ENCODE measurements at places on chromosomes 5 and 9.

- no peak for DNase-seq
Measured at GRCh38 chr5:131379723-131380122, 115.9 kb downstream of the CDC42SE2 start.

GRCh38 chr9:107612136-107612535, 122.6 kb upstream of the KLF4 start:
- DNase-seq = no peak

- no peak for DNase-seq
Measured at GRCh38 chr5:403995-404394, 39.0 kb upstream of the EXOC3 start.

DNA sequence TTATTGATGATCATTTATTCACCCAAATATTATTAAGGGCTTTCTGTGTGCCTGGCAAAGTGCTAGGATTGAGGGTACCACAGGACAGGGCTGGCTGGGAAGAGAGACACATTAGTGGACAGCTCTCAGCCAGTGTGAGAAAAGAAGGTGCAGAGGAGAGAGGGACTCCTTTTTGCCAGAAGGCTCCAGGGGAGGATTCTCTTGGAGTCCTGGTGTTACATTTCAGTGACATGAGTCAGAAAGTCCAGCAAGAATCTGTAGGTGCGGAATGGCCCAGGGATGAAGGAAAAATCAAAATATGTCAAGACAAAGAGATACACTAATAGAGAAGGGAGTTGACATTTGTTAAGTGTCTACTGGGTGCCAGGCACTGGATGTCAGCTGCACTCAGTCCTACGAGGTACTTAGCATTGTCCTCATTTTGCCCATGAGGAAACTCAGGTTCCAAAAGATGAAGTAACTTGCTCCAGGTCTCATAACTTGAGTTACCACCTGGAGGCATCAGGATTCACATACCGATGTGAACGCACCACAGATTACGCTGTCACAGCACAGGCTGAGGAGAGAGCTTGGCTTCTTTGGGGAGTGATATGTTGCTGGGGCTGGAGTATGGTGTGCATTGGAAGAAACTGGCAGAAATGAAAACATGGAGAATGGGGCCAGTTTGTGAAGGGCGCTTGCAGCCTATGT, 60.5 kb downstream of the RASGRF2 start:
- no peak for DNase-seq

DNA sequence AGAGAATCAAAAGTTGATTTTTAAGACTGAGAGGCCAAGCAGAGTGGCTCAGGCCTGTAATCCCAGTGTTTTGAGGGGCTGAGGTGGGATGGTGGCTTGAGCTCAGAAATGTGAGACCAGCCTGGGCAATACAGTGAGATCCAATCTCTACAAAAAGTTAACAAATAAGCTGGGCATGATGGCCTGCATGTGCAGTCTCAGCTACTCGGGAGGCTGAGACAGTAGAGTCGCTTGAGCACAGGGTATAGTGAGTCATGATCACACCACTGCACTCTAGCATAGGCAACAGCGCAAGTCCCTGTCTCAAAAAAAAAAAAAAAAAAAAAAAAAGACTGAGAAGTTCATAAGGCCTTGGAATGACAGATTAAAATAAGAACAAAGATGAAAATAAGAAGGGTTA, 177.2 kb downstream of the TMEM232 start:
- DNase-seq = no peak

DNA sequence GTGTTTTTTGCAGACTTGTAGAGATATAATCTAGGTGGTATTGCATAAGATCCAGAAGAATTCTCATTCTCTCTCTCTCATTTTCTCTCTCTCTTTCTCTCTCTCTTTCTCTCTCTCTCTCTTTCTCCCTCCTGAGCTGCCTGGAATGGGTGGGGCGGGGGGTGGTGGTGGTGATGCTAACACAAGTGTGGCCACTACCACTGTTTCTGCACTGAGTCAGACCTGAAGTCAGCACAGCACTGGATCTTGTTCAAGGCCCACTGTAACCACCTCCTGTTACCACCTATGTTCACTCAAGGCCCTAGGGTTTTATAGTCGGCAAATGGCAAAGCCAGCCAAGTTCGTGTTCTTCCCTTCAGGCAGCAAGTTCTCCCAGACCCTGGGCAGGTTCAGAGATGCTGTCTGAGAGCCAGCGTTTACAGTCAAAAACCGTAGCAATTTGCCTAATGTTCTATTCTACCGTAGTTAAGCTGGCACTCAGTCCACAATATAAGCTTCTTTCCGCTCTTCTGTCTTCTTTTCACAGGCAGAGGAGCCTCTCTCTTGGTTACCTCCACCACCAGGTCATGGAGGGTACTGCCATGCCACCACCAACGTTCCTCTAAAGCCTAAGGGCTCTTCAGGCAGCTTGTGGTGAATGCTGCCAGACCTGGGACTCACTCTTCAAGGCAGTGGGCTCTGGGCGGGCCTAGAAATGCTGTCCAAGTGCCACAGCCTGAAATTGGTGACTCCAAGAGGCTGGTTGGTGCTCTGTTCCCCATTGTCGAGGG, 235.7 kb upstream of the PRR16 start:
- DNase-seq = no peak

GRCh38 chr9:36148311-36149051, 11.9 kb downstream of the GLIPR2 start:
- peak; percentile 60 for DNase-seq

GRCh38 chr5:542319-543311, 18.4 kb upstream of the SLC9A3 start:
- DNase-seq = no peak
